Renal cortex interstitium (tissue), 15 donors: ENCODE measurements at places on chromosomes 7 and 10.

- DNase-seq: peak; percentile 36
Observed at GRCh38 chr10:31146491-31147209, 115.0 kb upstream of the ZNF438 start.

GRCh38 chr10:6211671-6212635, 9.2 kb downstream of the PFKFB3 start:
- no peak for DNase-seq

DNA sequence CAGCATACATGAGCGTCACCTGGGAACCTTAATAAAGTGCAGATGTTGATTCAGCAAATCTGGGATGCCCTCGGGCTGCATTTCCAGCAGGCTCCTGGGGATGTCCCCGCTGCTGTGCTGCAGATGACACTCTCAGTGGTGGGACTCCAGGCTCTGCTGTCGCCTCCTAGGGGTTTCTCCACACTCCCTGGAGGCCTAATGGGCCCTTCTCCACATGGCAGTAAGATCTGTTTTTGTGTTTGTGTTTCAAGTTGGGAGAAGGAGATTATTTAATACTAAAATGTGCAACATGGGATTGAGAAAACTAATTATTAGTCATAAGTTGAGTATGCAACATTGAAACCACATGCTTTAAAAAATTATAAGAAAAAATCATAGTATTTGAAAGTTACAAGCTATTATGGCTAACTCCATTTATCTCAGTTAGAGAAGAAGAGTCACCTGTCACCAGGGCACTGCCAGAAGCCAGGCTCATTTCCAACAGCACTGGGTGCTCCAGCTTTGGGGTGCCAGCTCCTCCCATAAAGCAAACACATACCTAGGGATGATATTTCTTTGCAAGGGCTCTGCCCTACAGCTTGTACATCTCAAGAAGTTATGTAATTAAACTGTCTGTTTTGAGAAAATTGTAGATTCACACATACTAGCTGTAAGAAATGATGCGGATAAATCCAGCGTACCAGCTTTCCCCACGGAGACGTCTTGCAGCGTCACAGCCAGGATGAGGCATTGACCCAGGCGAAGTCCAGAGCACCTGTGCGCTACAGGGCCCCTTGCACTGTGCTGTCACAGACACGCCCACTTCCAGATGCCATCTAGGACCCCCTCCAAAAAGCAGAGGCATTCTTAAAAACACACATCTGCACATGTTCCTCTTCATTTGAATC, 106.4 kb downstream of the EGFR start:
- no peak for DNase-seq

GRCh38 chr7:91375378-91375777, 111.1 kb downstream of the FZD1 start:
- no peak for DNase-seq

DNA sequence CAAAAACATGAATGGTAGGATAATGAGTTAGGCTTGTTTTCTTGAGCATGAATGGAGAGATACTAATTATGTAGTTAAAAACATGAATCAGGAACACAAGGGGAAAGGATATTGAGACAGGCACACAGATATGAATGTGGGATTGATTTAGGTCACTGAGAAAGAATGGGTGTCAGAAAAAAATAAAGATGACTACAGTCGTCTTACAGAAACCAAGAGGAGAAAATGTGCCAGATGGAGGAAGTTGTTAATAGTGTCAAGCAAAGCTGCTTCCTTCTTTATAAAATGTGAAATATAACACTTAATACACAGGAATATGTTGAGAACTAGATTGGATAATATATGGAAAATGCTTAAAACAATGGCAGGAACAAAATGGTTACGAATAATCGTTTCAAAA, 173.3 kb upstream of the BET1 start:
- no peak for DNase-seq

DNA sequence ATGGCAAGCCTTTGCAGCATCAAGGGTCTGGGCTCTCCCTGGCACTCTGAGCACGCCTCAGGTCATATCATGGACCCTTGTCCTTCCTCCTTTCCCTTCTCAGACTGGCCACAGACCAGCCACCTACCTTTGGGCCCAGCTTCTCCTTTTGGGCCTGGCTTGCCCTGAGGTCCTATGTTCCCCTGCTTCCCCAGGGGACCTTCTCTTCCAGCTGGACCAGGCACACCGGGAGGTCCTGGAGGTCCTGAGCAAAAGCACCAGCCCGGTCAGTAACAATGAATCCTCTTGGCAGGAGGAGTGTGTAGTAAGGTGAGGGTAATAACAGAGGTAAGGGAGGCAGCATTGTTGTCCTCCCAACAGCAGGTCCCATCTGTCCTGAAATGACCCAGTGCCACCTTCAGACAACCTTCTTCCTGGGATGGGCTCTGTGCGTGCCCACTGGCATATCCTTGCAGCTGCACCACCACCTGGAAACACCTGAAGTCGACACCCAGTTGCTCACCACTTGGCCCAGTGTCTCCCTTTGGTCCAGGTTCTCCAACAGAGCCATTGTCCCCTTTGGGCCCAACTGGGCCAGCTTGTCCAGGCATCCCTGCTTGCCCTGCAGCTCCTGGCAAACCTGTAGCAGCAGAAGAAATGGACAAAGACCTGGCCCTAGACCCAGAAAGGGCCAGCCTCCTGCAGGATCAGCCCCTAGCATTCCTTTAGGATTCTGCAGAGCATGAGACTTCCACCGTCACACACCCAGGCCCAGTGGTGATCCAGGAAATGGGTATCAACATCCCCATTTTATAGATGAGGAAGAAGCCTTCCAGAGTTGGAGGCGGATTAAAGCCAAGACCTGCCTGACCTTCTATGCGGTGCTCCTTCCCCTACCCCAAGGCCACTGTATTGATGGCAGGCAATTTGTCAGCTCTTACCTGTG, 6.4 kb downstream of the SFTPD start:
- DNase-seq: no peak

DNA sequence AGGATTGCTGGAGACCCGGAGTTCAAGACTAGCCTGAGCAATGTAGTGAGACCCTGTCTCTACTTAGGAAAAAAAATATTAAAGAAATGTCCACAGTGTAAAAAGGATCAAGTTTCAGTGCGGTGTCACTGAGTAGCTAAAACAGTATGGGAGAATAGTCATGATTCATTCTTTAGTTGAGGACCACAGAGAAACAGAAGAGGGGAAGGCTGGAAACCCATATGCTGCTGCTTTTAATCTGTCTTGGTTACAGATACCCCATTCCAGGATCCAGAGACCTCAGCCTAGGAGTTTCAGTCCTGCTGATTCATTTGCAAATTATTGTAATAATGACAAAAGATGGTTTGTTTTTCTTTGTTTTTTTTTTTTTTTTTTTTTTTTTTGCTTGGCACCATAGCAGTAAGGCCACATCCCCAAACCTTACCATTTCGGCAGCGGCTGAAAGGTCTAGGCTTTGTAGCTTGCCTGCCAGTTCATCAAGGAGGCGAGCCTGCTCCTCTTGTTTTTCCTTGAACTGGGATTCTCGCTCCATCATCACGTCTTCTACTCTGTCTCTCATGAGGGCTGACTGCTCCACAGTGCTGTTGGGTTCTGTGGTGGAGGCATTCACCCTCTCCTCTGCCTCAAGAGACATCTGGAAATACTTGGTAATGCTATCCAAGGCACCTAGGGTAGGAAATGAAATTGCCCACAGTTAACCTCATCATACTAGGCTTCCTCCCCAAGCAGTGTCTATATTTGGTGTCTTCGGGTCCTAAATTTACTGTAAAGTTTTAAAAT, 44.2 kb downstream of the DLD start:
- DNase-seq: no peak

DNA sequence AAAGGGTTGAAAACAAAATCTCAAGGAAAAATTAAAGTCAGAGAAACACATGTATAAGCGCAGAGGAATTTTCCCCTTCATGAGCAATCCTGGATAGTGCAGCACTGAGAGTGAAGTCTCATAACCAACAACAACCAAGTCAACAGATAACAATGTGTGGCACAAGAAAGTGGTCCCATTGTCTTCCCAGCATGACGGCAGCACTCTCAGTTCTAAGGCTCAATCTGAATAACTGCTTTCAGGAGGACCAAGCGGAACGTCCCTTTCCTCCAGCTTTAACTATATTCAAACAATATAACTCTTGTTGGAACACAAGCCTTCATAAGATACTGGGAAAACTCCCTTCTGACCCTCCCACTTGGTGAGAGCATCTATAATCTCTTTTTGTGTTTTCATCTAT, 137.9 kb downstream of the RAPGEF5 start:
- DNase-seq: no peak

DNA sequence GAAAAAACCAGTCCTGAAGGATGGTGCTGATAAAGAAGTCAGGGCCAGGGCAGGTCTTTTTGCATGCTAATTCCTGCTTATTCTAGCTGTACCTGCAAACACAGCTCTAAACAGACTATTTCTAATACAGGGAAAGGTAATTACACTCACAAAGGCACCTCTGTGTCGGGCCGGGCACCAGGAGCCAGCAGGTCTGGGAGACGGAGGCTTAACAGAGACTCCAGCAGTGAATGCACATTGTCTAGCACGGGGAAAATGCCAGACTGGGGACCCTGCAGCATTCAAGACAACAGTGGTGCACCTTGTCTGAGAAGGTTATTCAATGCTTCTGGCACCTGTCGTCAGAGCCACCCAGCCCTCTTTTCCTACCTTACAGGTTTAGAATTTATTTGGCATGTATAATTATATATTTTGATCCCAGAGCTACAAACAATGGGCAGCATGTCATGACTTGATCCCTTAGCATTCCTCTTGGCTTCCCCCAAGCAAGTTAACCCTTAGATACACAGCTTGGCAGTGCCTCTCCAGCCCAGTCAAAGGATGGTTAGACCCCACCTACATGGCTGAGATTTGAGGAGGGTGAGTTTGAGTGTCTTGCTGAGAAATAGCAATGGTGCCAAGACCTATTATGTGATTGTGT, 185.2 kb downstream of the SLC25A13 start:
- no peak for DNase-seq

GRCh38 chr7:106074257-106074656, 37.9 kb downstream of the SYPL1 start:
- DNase-seq: no peak

DNA sequence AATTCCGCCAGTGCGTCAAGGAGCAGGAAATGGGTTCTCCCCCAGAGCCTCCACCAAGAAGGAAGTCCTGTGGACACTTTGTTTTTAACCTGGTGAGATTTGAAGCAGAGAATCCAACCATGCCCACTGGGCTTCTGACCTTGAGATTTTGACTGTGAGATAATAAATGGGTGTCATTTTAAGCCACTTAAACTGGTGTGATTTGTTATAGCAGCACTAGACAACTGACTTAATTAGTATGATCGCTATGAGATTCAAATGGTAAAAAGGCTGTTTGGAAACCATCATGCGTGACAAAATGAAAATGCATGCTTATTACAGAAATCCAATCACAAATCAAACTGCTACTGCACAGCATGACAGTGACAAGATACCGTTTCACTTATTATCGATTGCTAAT, 98.0 kb downstream of the ADAM12 start:
- DNase-seq: no peak

DNA sequence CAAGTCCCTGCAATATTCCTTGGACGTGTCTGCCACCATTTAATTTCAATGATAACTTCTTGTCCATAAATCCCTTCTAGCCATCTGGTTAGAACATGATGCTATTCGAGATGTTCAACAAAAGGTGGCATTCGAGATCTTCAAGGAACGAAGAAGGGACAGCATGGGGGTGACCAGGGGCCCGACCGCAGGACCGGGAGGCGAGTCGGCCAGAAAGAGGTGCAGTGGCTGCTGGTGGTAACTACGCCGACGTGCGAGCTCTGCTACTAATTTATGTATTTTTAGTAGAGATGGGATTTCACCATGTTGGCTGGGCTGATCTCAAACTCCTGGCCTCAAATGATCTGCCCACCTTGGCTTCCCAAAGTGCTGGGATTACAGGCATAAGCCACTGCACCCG, 4.7 kb downstream of the OPTN start:
- DNase-seq: no peak

DNA sequence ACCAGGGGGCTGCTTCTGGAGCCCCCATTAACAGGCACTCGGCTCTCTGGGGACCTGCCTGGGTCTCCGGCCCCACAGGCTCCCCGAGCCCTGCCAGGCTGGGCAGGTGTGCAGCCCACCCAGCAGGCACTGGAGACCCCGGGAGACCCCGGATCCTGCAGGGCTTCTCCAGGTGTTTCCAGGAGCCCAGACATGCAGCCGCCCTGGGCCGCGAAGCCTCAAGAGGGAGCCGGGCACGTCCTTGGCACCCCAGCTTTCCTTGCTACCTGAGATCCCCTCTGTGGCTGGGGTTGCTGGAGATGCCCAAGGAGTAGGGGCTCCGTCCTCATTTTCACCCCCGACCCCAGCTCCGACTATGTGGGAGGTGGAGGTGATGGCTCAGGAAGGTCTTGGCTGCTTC, 7.7 kb upstream of the AMZ1 start:
- DNase-seq: no peak

DNA sequence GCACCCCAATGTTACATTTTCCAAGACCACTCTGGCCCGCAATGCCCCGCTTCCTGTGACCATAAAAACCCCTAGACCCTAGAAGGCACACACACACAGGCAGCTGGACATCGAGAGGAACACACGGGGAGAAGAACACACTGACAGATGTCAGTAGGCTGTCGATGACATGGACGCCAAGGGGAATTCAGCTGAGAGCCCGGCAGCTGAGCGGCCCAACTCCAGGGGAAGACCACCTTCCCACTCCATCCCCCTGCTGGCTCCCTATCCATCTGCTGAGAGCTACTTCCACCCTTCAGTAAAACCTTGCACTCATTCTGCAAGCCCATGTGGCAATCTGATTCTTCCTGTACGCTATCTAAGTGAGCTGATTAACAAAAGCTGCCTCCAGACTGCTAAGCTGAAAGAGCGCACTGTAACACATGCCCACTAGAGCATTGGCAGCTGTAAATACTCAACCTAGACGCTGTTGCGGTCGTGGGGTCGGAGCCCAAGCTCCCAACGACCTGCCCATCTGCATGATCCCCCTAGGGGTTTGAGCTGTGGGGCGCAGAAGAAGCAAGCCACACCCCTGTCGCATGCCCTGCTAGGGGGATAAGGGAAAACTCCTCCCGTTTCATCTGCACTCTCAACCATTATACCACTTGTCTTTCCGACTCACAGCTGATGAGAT, 843.6 kb upstream of the POT1 start:
- DNase-seq: no peak

- no peak for DNase-seq
Observed at GRCh38 chr10:86364491-86365345, 1.9 kb downstream of the GRID1 start.

- DNase-seq: no peak
Observed at GRCh38 chr10:126702181-126702580, 31.7 kb upstream of the C10orf90 start.

GRCh38 chr7:15123901-15124300, 221.3 kb upstream of the DGKB start:
- no peak for DNase-seq
